NCI-H2227 treated with DMSO at 0.1 percent for 48 hours (cell line): ENCODE measurements at places on chromosomes 16 and 17.

- no peak for DNase-seq
Observed at GRCh38 chr16:54244061-54244886, 42.3 kb downstream of the IRX3 start.

DNA sequence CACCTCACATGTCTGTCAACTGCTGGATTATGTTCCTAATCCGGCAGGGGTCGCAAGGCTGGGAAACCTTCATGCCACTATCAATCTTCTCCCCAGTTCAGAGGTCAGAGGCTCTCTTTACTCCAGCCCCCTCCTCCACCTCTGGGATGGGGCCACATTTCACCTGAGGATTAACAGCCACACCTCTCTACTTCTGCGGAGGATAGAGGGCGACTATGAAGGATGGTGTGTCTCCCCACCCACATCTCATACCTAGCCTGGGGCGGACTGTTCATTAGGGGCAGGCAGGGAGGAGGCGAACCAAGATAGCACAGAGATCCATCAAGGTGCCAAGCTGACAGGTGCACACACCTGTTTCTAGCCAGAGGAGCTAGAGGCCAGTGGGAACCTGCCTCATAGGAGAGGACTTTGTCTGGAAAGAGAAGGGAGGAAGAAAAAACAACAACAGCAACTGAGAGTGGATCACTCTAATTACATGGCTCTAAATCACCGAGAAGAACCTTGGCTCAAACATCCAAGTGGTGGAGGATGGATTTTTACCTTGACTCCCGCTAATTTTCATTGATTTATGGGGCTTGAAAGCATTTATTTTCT lies 41.9 kb upstream of the SKAP1 start:
- peak; percentile 87 for DNase-seq

GRCh38 chr16:77989846-77990245 lies 32.5 kb upstream of the CLEC3A start:
- DNase-seq: no peak

DNA sequence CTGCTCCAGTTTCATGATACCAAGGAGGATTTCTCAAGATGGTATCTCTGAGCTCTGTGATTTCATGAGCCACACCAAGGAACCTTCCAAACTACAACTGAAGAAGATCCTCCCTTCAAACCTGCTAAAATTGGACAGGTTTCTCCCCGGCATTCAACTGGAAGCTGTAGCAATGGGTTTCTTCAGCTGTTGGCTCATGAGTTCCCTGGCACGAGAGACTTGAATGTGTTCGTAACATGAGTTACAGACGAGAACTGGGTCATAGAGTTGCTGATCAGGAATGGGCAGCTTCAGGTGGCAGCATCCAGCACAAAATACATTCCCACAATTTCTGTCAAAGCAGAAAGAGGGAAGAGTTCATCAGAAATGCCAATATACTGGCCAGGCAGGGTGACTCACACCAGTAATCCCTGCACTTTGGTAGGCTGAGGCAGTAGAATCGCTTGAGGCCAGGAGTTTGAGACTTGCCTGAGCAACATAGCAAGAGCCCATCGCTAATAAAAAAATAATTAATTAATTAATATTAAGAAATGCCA lies 3.4 kb upstream of the HSF5 start:
- no peak for DNase-seq

DNA sequence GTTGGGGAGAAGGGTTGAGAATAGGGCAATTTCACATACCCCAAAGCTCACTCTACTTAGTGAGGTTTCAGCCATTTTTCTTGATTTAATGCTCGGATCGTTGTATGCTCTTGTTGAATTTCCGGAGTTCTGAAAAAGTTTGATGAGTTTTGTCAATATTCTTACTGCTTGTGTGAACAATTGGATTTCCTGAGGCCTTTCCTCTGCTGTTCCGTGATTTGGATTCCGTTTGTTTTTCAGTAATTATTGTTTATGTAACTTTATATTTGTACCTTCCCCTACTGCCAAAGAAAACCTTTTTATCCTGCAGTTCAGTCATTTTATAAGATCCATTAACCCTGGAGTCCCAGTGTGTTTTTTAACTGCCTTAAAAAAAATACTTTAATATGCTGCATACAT lies 62.9 kb downstream of the PHKB start:
- DNase-seq: no peak

DNA sequence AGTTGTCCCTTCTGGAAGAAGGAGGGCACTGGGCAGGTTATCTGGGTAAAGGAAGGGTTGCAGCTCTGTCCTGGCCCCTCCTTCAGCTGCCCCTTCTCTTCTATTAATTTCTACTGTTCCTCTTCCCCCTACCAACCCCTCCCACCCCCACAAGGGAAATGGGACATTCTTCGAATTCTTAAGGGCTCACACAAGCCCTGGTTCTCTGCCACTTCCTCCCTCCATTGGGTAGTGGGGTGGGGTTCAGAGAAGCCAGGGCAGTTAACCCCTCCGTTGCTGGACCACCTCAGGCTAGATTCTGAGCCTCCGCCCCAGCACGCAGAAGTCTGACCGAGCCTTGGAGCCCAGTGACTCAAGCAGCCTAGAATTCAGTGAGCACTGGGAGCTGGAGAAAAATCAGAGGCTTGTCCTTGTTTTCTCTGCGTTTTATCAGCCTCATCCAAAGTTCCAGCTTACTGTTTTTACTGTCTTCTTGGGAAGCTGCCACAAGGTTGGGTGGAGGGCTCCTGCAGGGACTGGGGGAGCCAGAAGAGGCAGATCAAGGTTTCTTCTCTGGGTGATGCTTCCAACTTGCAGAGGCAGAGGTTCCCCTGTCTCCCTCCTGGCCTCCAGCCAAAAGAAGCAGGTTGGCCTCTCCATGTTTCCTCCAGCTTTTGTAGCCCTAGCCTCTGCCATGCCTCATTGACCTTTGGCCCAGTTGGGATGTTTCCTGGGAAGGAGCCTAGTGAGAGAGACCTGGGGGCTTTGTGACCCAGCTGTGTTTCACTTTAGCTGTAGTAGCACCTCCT lies 10.2 kb downstream of the LASP1 start:
- DNase-seq: no peak

GRCh38 chr17:78422872-78423588 lies 44.6 kb downstream of the PGS1 start:
- DNase-seq: no peak

- no peak for DNase-seq
Observed at GRCh38 chr17:80545499-80545826, 825 bp downstream of the RPTOR start.

DNA sequence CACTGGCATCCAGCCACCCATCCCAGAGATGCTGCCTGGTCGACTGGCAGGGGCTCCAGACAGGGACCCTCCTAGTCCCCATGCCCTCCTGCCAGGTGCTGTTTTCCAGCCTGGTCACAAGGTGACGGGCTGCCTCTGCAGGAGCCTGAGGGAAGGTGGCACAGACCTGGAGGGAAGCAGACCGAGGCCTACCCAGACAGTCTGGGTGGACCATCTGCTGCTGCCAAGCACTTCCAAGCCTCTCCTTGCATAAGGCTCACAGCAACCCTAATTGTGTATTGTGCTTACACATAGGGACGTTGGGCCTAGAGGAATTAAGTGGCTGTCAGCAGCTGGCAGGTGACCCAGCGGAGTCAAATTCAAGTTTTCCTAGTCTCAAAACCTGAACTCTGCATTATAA lies 90.1 kb upstream of the KCNJ18 start:
- no peak for DNase-seq

DNA sequence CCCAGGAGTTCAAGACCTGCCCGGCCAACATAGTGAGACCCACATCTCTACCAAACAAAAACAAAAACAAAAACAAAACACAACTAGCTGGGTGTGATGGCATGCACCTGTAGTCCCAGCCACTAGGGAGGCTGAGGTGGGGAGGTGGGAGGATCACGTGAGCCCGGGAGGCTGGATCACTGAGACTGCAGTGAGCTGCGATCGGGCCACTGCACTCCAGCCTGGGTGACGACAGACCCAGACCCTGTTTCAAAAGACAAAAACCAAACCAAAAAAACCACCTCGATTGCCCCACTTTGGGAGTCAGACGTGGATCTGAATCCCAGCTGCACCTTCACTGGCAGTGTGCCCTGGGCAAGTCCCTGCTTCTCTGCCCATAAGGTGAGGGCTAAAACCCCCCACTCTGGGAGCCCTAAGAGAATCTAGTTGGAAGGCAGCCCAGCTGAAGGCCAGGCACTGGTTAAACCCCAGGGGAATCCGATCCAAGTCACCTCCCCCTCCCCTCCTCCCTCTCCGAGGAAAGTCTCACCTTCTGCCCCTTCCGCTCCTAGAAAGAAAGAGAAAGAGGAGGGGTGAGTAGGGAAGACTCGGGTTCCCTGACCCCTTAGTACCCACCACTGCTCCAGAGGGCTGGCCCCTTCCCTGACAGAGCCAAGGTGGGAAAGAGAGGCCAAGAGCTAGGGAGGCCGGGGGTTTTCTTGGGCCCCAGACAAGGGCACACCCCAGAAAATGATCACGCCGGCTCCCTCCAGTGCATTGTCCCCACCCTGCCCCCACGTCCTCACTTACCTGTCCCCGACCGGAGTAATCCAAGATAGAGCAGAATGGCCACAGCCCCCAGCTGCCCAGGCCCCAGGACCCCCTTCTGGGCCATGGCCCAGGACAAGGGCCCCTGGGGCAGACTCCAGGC lies 647 bp downstream of the PRSS8 start:
- DNase-seq: peak; percentile 13

DNA sequence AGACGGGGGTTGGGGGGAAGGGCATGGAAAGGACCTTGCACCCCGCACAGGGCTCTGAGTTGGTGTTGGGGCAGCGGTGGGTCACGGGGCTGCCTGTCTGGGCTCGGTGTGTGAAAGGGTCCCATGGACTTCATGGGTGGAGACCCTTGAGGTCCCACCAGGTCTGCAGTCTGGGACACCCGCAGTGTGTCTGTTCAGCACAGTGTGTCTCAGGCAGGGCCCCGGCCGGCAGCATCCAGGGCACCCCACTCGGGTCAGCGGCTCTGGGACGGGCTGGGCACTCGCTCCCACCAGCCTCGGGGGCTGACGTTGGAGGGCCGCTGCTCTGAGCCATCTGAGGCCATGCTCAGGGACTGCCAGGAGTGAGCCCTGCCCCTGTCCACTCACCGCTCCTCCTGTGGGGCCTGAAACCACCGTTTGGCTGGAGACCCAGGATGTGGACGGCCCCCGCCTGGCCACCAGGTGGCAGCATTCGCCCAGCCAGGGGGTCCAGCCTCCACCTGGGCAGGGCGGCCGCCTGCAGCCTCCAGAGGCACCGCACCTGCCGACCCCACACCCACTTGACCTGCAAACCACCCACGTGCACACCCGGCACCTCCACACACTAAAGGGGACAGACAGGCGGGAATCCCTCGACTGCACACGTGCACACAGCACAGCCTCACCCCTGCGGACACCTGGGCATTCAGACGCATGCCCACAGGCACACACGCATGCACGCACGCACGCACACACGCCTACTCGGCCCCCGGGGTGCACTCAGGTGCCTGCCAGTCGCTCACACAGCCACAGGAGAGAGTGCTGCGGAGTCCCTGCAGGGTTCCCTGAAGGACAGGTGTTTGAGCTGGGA lies 10.1 kb upstream of the ZFPM1 start:
- DNase-seq: peak; percentile 17

- DNase-seq: no peak
Observed at GRCh38 chr16:30526137-30526822, at the start of gene ZNF768. Gene ZNF768 (minus strand): TSS chr16:30526566. CDS start chr16:30526413, 153 bp downstream.

GRCh38 chr16:88922114-88922825 lies 54.7 kb downstream of the CBFA2T3 start:
- no peak for DNase-seq

DNA sequence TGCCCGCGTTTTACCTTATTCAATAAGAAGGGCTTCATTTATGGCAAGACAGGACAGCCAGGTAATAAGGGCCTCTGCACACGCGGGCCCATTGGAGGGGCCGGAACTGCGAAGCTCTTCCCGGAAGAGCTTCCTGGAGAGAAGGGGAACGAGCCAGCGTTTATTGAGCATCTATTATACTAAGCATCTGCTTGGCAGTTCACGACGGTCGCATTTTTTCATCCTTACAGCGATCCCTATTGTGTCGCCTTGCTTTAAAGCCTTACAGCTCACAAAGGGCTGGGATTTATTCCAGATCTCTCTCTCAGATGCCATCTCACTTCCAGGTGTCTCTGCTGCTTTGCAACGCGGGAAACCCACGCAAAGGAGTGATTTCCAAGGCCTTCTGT lies 546 bp downstream of the ZPBP2 start:
- no peak for DNase-seq

GRCh38 chr16:74740795-74741304 lies 33.8 kb downstream of the FA2H start:
- no peak for DNase-seq

GRCh38 chr17:5757314-5757907 lies 173.1 kb upstream of the NLRP1 start:
- no peak for DNase-seq

DNA sequence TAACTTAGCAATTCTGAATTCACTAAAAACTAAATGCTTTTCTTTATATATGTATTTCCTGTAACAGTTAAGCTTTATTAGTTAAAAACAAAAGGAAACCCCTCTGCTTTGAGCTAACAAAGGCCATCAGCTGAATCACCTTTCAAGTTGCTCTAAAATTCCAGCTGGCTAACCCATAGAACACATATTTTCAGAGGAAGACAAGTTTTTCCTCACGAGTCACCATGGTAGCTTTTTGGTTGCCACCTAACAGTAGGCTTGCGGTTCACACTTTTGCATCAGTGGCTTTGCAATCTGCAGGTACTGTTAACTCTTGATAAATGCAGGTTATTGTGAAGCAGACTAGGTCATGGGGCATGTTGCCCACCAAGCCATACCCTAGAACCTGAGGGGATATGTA lies 57.6 kb upstream of the IRX5 start:
- no peak for DNase-seq

- DNase-seq: peak; percentile 78
Observed at GRCh38 chr16:5615868-5616642, 518.5 kb upstream of the EEF2KMT start.

DNA sequence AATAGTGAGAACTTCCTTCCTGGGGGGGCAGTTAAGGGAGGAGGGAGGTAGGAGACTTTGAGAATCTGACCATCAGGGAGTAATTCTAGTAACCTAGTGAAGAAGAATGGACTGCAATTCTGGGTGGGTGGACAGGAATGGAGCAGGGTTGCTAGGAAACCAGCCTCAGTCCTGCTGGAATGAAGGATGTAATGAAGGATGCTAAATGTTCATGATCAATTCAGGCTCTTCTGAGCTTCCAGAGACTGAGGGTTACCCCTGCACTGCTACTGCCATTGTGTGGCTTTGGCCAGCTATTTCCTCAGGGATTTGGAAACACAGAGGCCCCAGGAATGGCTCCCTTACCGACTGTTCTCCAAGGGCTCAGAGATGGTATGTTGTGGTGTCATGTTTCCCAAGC lies 116.4 kb downstream of the UTP18 start:
- no peak for DNase-seq

DNA sequence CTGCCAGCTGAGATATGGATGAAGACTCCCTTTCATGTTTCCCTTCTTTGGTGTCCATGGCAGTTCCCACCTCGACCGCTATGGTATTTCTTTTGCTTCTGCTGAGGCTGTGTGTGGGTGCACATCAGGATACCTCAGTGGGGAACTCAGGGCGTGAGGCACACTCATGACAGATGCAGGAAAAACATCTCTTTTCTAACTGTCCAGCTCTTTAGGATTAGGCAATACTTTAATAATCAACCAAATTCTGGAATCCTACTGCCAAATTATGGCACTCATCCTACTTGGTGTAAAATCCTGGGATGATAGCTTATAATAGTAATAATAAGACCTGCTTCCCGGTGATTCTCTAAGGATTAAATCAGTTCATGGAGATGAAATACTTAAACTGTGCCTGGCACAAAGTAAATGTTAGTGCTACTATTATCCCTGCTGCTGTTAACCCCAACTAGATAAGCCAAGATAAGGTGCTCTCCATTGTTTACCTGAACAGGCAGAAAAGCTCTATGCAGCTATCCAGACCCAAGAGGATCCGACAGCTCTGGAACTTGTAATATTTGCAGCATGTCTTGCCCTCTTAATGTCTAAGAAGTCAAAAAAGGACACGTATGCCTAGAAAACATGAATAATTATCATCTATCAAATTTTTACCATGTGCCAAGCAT lies 543.3 kb downstream of the WWOX start:
- no peak for DNase-seq
